ENCODE measurements at places on chromosomes 2 and 18.

DNA sequence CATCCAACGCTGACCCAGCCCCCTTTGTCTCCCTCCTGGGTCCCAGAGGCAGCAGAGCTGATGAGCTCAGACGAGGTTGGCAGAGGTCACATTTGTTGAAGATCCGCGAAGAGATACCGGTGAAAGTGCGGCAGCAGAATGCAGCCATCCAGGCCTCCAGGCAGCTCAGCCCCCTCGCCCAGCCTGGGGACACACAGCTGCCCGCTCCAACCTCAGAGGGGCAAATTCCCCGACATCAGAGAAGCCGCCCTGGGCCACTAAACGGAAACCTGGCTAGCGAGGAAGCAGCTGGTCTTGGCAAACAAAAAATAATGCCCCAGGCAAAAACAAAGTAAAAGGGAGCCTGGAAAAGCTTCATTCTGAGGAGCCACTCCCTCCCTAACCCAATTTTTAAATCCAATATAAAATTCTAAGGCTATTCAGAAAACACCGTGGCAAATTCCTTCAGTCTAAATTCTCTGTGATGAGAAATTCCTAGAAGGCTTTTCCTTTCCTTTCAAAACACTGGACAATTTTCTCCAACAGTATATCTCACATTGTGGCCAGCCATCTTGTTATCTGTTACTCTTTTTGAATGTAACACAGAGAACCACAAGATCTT lies 262.4 kb downstream of the SS18 start:
- no peak for DNase-seq

DNA sequence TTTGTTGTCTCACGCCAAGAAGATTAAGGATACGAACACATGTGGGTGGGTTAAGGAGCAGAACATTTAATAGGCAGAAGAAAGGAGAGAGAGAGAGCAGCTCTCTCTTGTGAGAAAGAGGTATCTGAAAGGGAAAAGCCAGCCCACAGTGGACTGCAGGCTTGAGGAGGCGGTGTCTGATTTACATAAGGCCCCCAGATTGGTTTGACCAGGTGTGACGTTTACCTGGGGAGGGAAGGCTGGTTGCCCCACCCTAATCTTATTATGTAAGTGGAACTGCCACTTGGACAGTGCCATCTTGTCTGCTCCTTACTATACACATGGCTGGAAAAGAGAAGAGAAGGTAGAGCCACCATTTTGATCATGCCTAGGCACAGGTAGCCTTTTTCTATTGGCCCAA lies 189.2 kb downstream of the NCK2 start:
- no peak for DNase-seq

DNA sequence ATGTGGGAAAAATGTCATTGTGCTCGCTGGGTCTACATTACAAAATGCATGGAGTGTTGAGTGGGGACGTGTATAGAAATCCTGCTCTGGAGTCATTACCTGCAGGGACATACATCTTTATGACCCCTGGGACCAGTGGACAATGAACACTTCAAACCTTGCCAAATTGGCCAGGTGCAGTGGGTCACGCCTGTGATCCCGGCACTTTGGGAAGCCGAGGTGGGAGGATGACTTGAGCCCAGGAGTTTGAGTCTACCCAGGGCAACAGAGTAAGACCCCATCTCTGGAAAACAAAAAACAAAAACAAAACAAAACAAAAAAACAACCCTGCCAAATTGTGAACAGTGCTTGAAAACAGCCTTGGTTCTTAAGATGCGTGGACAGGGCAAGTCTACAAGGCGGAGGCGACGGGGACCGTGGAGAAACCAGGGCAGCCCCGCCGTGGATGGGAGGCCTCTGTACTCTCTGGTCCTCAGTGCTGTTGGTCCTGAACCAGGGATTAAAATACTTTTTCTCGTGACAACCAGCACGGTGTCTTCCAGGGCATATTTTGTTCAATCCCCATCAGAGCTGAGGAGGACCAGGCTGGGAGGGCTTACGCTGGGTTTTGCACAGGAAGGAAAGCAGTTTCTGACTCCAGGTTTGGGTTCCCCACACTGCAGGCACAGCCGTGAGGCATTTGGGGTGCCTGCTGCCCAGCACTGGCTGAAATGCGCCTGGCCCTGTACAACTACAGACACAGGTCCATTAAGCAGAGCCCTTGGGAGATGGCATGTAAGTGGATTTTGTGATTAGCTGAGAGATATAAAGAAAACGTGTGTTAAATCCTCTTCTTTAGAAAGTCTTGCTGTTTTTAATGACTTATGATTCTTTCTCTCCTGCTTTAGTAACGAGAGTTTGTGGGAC lies 13.7 kb downstream of the COLEC11 start:
- DNase-seq: no peak

- no peak for DNase-seq
Measured at GRCh38 chr2:105789745-105790460, 45.2 kb downstream of the NCK2 start.

All from stimulated activated CD8-positive, alpha-beta memory T cell treated with anti-CD3 and anti-CD28 coated beads, Interleukin-7, amount 100 ng/mL, for 1 hour (primary cell).